ENCODE measurements at places on chromosomes 5 and 9.

- no peak for DNase-seq
These were observed 53.2 kb downstream of the ZNF474 start for GRCh38 chr5:122182491-122182921.

- peak; percentile 47 for DNase-seq
These were observed 938 bp downstream of the NINJ1 start for GRCh38 chr9:93132946-93133680.

DNA sequence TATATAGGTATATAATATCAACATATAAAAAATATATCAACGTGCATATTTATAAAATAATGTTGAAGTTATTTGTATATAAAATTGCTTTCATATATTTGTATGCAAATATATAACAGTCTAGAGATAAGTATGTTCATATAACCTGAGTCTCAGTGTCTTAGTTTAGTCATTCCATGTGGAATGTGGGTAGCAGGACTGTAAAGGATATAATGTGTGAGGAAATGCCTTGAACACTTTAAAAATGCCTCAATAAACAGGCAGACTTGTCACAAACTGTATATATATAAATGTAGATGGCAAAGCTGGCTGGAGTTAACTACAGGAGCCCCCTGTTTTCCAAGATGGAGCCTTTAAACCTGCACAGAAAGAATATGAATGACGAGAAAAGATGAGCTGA is 48.4 kb downstream of the CCDC125 start:
- no peak for DNase-seq

DNA sequence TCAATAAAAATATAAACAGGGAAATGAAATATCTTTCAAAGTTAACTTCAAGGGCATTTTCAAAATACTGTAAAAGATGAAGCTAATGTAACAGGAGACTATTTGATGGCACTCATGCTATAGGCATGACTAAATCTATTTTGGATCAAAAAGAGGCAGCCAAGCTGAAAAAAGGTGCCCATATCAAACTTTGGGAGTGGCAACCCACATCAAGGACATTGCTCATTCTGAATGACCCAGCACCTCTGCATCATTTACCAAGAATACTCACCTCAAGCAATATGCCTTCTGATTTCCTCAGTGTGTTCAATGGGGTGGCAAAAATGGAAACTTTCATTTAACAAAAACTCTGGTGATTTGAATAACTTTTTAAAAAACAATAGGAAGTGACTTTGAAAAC is 853.3 kb downstream of the TLE1 start:
- DNase-seq, result no peak
